Stomach (tissue), 19 donors: ENCODE measurements at places on chromosomes 12 and 14. TPM values are rescaled to one million over a fixed set of nuclear protein-coding genes. Genes with fewer than 3 reads are reported as not detected.

DNA sequence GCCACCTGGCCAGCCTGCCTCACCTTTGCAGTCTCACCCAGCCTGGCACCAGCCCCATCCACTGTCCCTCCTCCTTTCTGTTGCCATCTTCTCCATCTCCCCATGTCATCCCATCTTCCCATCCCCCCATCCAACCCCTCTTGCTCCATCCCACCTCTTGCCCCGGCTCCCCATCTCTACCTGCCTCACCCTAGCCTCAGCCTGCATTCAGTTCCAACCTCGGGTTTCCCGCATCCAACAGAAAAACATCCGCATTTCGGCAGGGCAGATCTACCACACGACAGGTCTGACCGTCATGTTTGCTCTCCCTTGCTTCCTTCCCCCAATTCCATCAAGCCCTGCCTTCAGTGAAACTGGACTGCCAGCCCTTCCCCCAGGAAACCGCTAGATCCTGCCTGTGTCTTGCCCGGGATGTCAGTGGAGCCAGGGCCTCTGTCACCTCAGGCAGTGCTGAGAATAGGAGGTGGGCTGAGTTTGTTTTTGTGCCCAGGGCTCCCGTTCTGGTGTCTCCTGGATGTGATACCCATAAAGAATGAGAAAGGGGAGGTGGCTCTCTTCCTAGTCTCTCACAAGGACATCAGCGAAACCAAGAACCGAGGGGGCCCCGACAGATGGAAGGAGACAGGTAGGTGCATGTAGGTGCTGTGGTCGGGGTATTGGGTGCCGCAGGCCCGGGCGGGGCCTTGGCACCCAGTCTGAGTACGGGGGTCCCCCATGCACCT lies 2.5 kb downstream of the KCNH3 start:
- DNase-seq = no peak

DNA sequence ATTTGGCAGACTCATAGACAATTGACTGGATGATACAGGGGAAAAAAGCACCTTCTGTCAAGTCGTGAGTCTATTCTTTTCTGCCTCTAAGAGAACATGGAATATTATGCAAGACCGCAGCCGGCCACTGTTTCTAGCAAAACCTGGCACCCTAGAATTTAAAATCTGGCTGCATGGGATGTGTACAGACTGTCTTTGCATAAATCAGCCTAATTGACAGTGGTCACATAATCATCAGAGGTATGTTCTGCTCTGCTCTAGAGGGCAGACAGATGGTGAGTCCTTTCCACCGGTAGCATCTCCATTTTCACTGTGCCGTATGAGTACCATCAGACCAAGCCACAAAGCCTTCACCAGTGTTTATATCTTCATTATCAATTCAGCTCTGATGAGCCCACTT lies 80.6 kb downstream of the KCNK10 start:
- no peak for DNase-seq

Gene C3AR1
- total RNA-seq = not detected

DNA sequence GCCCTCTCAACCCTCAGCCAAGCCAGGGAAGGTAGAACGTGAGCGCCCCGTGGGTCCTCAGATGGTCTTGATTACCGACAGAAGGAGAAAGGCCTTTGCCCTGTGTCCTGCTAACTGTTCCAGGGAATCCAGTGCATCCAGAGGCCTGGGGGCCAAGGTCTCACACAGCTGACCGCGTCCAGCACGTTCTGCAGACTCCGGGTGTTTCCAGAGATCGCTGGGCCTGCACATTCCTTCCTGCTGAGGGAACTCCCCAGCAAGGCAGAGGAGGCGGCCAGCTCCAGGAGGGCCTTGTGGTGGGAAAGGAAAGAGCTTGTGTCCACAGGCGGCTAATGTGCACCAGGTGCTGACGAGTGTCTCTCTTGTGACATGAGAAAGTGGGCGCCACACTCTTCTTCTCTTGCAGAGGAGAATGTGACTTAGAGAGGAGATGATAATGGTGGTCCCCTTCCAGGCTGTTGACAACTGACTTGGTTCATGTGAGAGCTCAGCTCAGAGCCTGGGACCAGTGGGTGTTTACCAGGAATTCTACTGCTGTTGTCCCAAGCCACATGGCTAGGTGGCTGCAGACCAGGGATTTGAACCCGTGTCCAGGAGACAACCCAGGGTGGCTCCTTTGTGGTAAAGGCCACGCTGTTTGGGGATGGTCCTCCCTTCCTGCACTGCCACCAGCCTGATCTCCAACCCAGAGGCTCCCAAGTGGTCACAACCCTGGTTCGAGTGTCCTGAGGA lies 46.8 kb upstream of the DLK1 start:
- DNase-seq = peak; percentile 93

Gene USP44
- total RNA-seq = 0.43 TPM

- peak; percentile 91 for DNase-seq
These were observed 2.5 kb downstream of the ANG start for GRCh38 chr14:20690848-20691640.

- no peak for DNase-seq
These were observed 164.5 kb downstream of the KIF26A start for GRCh38 chr14:104302794-104303405.

- peak; percentile 60 for DNase-seq
These were observed 59.5 kb downstream of the SCARB1 start for GRCh38 chr12:124804011-124804621.

GRCh38 chr12:52020539-52021336 lies 14.0 kb downstream of the TAMALIN start:
- DNase-seq = peak; percentile 55
